Epithelial cell of alveolus of lung (primary cell): ENCODE measurements at places on chromosomes 7 and 10. TPM values are rescaled to one million over a fixed set of nuclear protein-coding genes. Genes with fewer than 3 reads are reported as not detected.

The MPLKIP gene
- 60.6 and 91.7 TPM in 2 replicates for total RNA-seq

The UCN3 gene
- total RNA-seq = not detected in 2 replicates

The ABCC2 gene
- total RNA-seq = 1.0 and 3.4 TPM in 2 replicates

The PIK3CG gene
- 0.13 TPM in 1 of 2 replicates, not detected in the other for total RNA-seq

The LEP gene
- not detected in 2 replicates for total RNA-seq

The ZNF37A gene
- total RNA-seq = 4.9 and 15.8 TPM in 2 replicates

The GCK gene
- 0.56 and 1.2 TPM in 2 replicates for total RNA-seq
